Activated CD4-positive, alpha-beta T cell treated with anti-CD3 and anti-CD28 coated beads, Interleukin-2, Interleukin-6, amounts not matched to agents 100 ng/mL and 50 ng/mL, durations not matched to agents 16 hours and 8 hours (primary cell): ENCODE measurements at places on chromosomes 12 and 14.

DNA sequence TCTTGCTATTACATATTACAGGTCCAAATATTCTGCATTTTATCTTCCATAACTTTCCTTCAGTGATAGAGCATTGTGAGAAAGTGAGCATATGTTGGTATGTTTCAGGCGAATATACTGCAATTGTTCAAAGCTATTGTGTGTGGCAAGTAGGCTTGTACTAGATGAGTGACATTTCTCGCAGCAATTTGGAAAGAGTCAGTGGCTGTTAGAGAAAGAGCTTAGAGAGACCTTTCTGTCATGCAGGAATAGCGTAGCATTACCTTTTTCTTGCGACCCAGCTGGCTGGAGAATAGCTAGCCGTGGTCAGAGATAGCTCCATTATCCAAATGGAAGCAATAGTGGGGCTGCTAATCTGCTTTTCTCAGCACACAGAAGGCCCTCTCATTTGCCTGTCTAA is 678.5 kb upstream of the FOXG1 start:
- no peak for DNase-seq

DNA sequence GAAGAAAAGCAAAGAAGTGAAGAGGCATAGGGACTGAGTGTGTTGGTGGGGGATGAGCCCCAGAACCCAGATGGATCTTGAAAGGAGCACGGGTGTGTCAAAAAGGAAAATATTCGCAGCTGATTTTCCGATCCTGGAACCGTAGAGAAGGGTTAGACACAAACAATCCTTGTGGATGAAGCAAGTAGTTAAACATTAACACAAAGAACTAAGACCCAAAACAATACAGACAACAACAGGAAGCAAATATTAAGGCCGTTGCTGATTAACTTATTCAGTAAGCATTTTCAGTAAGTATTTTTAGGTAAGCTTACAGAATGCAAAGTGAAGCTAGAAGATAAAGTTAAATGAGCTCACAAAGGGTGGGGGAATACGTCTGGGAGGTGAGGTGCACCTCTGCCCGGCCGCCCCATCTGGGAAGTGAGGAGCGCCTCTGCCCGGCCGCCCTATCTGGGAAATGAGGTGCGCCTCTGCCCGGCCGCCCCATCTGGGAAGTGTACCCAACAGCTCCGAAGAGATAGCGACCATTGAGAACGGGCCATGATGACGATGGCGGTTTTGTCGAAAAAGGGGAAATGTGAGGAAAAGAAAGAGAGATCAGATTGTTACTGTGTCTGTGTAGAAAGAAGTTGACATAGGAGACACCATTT is 62.8 kb upstream of the PRB2 start:
- DNase-seq, result no peak

DNA sequence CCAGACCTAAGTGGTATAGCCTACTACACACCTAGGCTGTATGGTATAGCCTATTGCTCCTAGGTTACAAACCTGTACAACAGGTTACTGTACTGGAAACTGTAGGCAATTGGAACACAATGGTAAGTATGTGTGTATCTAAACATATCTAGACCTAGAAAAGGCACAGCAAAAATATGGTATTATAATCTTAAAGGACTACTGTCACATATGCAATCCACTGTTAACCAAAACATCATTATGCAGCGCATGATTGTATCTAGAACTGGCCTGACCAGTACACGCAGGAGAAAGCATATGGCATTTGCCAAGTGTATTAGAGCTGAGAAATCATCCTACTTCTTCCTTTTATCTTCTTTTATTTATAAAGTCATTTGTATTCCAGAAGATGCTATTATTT is 75.5 kb downstream of the SLC8A3 start:
- no peak for DNase-seq

GRCh38 chr12:53867216-53868012 is 71.2 kb upstream of the HOXC13 start:
- DNase-seq, result no peak
